ENCODE measurements at places on chromosomes 1 and 21.

DNA sequence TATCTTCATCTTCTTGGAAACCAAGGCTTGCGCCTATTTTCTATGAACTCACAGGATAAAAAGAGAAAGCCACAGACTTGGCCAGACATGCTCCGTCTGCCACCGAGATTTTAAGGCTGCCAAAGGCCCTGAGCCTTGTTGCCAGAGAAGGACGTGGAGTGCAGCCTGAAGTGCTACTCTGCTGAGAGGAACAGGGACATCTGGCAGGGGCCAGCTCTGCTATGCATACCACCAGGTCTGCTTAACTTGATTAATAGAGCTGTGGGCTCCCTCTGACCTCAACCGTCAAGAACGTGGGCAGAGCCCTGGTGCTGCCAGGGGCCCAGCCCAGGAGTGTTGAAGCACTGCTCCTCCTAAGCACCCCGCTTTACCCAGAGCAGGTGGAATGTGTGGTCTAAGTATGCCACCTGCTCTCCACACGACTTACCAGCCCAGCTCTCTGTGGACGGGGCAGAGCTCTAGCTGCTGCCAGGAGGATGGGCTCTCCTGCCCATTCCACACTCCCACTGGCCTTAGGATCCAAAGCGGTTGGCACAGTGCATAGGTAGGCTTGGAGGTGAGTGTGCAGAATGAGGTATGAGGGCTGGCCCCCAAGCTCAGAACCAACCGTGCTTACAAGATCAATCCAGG lies 10.6 kb downstream of the HCRTR1 start:
- no peak for DNase-seq

- no peak for DNase-seq
These were observed 437.7 kb downstream of the SETD4 start for GRCh38 chr21:35622612-35623011.

DNA sequence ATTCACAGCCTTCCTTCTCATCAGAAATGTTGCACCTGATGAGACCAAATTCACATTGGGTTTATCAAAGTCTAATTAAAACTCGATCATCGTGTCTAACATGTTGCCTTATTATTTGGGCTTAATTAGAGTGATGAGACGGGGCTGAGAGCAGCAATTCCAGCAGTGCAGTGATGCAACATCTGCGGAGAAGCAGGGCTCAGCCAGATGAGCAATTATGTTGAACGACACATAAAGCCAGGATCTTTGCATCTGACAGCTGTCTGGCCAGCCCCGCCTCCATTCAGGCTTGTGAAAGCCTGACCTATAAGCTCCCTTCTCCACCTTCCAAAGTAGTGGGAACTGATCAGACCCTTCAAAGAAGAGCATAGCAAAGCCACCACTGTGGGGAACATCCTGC lies 109.8 kb downstream of the C1orf94 start:
- DNase-seq = no peak

DNA sequence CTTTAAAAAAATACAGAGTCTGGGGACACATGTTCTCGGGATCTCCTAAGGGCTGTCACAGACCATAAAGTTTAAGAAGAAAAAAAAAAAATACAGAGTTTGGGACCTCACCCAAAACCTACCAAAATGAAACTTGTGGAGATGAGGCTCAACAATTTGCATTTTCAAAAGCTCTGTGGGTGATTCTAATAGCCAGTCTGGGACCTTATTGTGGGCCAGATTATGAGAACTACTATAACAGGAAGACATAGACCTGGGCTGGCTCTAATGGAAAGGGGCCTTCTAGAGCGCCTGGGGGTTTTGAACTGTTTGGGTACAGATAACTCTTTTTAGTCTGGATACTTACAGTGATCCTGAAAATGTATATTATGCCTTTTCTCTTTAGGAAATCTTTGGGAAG lies 69.1 kb downstream of the LAMC1 start:
- no peak for DNase-seq

DNA sequence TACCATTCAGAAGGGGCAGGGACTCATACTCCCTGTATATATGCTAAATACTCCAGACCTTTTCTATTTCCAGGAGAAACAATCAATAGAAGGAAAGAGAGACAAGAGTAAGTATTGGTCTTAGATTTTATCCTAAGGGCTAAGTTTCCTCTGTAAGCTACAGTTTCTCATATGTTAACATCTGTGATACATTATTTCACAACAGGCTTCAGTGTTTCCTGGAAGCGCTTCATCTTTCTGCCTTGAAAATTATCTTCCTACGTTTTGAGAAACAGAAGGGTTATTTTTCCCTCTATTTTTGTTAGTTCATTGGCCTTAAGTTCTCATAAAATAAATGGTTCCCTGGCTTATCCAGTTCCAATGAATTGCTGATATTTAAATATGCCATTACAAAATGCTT lies 15.6 kb downstream of the FMO1 start:
- no peak for DNase-seq

GRCh38 chr1:159879977-159880376 lies 17.5 kb upstream of the VSIG8 start:
- no peak for DNase-seq

Measured in activated gamma-delta T cell treated with Interleukin-2 at 50 U/mL for 16 hours (primary cell).